ENCODE measurements at places on chromosomes 2 and 18.

DNA sequence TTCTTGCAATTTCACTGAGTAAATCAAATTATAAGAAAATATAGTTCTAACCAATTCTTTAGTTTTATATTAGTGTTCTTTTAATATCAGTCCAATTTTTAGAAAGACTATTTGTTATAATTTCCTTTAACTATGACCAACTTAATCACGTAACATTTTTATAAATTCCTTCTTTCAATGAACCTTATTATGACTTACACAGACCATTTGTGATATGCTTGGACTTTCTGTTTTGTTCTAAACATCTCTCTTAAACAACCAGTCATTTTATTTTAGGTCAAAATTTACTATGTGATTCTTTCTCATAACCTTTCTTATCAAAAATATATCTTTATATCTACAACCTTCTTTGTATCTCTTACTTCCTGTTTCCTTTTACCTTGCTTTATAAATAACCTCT is 39.5 kb upstream of the DYNAP start:
- DNase-seq: no peak

GRCh38 chr2:147096671-147097070 is 748.2 kb upstream of the ACVR2A start:
- no peak for DNase-seq

GRCh38 chr2:192327576-192327975 is 132.8 kb upstream of the TMEFF2 start:
- DNase-seq: no peak

- DNase-seq: no peak
Observed at GRCh38 chr2:77631007-77631406, 108.8 kb upstream of the LRRTM4 start.

DNA sequence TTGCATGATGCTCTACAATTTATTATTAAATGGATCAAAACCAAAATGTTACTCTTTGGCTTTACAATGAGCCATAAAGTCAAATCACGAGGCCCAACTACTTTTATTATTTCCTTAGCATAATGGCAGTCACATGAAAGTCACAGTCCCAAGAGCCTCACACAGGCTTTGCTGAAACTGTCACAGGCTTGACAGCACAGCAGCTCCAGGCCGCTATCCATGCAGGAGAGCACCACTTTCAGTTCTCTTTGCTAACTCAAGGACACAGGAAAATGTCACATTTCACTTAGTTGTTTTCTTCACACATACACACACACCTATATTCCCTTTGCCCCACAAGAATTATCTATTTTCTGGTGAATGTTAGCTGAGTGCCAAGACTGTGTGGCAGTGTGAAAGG is 11.1 kb upstream of the MSGN1 start:
- DNase-seq: no peak

GRCh38 chr2:80530442-80531064 is 226.0 kb upstream of the LRRTM1 start:
- no peak for DNase-seq
